ENCODE measurements at places on chromosomes 12 and 14. TPM values are rescaled to one million over a fixed set of nuclear protein-coding genes. Genes with fewer than 3 reads are reported as not detected.

DNA sequence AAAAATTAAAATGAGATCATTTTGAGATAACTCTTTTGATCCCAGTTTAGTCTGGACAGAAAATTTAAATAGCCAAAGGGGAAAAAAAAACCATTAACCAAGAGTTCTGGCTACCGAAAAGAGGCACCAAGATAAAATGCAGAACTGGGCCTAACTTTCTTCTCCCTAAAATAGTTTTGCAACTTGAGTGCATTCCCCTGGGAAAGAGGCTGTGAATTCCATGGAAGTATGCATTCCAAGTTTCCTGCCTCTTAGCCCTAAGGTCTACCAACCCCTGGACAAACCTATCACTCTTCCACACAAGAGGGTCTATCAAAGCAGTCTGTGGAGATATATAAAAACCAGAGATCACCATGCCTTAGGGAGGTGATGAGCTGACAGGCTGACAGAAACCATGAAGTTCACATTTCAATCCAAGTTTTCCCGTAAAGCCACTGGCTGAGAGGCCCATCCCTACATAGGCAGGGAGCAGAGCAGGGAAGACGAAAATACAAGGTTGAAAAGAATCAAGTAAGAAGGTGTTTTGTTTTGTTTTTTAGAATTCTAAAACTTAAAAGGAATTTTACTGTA is 33.8 kb downstream of the DCP1B start:
- DNase-seq: no peak

DNA sequence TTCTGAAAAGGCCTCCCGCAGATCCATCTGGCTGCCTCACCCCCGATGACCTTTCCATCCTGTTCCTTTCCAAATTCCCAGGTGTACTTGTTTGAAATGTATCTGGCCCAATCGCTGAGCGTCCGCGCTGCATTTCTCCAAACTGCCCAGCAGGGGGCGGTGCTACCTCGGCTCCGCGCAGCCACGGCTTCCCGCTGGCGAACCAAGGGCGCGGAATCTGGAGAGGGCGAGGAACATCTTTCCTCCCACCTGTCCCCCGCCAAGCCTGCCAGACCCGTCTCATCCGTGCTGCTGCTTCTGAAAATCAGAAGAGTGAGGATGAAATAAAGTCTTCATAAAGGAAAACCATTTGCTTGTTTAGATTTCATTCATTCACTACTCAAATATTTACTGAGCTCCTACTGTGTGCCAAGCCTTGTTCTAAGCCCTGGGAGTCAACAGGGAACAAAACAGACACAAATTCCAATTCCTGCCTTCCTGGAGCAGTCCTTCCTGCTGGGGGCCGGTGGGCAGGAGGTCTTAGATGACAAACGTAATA is 16.8 kb upstream of the MYL2 start:
- peak; percentile 53 for DNase-seq

DNA sequence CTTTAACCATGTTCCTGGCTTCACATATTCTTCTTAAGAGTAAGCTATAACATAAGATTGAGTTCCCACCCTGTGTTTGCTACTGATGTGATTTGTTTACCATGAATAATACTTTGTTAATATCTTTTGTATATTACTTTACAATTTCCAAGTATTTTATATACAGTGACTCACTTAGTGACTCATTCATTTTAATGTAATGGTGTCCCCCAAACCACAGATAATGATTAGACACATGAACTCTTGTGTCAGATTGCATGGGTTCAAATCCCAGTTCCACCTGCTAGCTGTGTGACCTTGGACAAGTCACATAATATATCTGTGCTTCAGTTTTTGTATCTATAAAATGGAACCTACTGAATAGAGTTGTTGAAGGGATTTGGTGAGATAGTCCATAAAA is 76.1 kb downstream of the MYF5 start:
- DNase-seq: no peak

DNA sequence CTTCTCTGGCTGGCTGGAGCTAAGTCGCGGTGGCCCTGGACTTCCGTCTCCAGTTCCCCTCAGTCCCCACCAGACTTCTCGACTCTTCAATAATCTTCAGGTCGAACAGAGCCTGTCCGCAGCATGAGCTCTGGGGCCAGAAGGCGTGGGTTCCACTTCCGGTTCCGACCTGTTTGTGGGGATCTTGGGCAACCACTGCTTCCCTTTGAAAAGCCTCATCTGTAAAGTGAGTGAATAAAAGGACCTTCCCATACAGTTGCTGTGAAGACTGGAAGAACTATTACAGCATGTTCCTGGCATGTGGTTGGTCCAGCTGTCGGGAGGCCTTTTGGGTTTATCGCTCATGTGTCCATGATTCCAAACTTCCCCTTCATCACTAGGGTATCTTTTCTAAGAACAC is 19.4 kb downstream of the ADGRD1 start:
- no peak for DNase-seq

GRCh38 chr14:90827919-90828610 is 11.8 kb upstream of the TTC7B start:
- DNase-seq: peak; percentile 88

- DNase-seq: no peak
Observed at GRCh38 chr12:106631150-106631549, 48.3 kb downstream of the RFX4 start.

- no peak for DNase-seq
Observed at GRCh38 chr12:6613015-6613775, 6.0 kb upstream of the CHD4 start.

- no peak for DNase-seq
Observed at GRCh38 chr12:71626098-71626497, 37.5 kb downstream of the ZFC3H1 start.

DNA sequence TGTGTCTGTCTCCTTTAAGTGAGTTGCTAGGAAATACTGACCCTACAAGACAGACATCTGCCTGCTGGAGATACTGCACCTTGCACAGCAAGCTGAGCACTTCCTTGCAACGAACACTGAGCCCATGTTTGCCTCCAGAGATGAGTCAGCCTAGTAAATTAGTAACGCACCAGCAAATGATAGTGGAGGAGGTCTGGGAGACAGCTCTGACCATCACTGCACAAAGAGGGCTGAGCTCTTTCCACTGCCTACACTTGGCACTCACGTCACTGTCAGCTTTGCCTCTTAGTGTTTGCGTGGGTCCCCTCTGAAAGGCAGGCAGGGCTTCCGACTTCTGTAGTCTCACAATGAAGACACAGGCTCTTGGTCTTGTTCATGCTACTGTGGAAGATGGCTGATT is 109.0 kb downstream of the APAF1 start:
- no peak for DNase-seq

DNA sequence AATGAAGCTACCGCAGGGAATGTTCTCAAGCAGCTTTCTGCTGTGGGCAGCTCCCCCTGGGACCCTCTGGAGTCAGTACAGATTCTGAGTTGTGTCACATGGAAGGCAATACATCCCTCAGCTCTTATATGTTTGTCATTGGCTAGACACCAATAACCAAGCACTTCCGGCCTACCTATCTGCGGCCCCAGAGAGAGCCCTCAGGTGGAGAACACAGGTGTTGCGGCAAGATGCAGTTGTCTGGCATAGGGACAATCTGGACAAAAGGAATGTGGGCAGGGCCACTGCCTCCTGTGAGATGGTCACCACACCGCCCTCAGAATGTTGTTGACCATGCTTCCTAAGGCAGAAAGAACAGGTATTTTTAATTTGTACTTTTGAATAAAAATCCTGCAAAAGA is 118.7 kb downstream of the BRMS1L start:
- DNase-seq: no peak

Gene GLI1
- 1.3 TPM for total RNA-seq

Data from activated B cell treated with CpG ODN at 0.5 μM for 24 hours (primary cell).